Activated T-helper 1 cell treated with anti-CD3 and anti-CD28 coated beads, Interleukin-2, amount 50 U/mL, for 16 hours (primary cell): ENCODE measurements at places on chromosomes 12 and 14.

DNA sequence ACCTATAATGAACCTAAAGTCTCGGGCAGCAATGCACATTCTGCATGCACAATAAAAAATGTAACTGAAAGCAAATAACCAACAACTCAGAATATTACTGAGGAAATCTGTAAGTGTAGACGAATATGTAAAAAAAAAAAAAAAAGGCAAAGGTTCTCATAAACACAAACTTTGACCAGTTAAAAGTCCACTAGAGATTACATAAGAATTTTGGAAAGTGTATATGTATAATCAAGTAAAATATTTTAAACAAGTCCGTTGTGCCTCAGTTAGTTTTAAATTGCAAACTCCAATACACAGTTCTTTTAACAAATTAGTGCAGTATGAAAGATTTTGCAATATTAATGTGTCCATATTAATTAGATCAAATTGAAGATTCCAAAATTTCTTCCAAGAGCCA is 35.3 kb upstream of the PAPOLA start:
- DNase-seq: no peak

GRCh38 chr12:104498211-104498801 is 41.6 kb downstream of the CHST11 start:
- no peak for DNase-seq

DNA sequence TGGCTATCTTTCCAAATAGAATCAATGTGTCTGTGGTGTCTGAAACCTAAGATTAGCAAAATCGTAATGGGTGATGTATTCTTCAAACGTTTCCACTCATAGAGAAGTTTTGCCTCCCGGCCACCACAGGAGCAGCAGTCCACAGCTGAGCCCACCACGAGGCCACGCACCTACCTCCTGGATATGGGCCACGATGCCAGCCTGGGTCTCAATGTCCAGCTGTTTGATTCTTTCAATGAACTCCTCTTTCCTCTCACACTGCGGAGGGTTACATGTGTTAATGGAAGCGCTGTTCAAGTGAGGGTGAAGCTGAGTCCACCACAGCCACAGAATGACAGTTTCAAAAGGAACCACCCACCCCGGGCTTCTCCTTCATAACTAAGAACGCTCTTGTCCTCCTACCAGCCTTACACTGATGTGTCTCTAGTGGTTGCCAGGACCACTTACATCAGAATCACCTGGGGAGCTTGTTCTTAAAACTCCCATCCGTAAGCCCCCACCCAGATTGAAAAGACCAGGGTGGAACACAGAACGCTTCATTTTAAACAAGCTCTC is 75.3 kb downstream of the CCDC88C start:
- no peak for DNase-seq

GRCh38 chr12:39389399-39390150 is 53.3 kb downstream of the KIF21A start:
- no peak for DNase-seq

- DNase-seq: no peak
Measured at GRCh38 chr12:97142737-97143410, 235.8 kb downstream of the NEDD1 start.

DNA sequence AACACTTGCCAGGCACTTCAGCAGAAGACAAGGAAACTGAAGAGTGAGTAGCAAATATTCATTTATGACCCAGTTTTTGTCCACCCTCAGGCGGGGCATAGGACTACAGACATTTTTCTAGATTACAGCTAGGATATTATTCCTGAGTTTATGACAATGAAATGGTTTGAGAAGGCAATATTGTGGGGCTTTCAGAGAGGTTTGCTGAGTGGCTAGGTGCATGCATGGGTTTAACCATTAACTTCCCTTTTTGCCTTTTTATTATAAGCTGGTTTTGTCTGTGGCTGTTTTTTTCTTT is 104.0 kb upstream of the BCAT1 start:
- no peak for DNase-seq
